Stromal cell of bone marrow (primary cell): ENCODE measurements at places on chromosomes 3 and 15.

- no peak for DNase-seq
Observed at GRCh38 chr3:100402256-100402655, 917 bp downstream of the LNP1 start.

- DNase-seq: no peak
Observed at GRCh38 chr15:99117563-99118257, 12.8 kb downstream of the SYNM start.

DNA sequence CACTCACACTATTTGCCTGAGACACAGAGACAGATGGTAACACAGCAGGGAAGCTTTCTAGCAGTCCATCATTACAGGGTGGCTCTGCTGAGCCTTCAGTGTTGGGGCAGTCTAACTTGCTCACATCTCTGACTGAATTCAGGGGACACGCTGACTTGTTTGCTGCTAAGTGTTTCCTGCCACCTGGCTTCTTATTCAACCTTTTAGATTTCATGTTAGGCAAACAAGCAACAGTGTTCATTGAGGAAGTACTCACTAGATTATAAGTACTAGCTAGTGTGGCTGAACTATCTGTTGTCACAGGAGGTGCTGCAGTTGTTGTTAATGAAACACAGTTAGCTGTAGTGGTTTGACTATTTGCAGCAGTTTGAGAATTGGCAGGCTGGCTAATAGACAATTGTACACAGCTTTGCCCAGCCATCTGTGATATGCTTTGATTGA lies 37.3 kb downstream of the USF3 start:
- no peak for DNase-seq

DNA sequence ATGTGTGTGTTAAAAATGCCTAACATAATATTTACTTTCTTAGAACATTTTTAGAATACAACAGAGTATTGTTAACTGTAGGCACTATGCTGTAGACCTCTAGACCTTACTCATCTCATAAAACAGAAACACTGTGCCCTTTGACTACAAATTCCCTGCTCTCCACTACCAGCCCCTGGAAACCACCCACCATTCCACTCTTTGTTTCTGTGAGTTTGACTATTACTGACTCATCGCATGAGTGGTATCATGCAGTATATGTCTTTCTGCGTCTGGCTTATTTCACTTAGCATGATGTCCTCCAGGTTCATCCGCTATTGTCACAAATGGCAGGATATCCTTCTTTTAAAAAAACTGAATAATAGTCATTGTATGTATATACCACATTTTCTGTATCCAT lies 216.7 kb upstream of the CFAP20DC start:
- no peak for DNase-seq

DNA sequence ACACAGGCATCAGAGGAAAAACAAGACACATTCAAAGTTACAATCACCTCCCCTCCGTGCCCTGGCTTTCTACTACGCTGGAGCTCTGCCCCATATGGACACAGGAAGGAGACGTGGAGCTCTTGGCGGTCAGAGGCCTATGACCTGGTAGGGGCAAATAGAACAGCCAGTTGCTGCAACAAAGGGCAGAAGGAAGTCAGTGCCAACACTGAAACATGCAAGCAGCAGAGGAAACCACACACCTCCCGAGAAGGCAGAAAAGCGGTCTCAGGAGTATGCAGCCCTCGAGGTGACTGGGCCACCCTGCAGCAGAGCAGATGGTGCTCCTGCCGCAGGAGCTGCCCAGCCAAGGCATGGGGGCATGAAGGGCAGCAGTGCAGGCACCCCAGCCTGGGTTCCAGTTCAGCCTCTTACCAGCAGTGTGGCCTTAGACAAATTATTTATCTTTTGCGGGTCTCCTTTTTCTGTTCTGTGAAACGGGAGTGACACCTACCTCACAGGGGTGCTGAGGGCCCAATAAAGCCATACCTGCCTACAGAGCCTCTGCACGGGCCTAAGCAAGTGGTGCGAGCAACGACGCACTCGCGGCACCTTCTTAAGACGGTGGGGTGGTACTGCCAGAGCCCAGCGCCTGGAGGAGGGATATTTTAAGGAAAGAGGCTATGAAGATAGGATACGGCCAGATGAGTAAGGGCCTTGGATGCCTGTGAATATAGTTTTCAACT lies 8.6 kb downstream of the ZXDC start:
- no peak for DNase-seq
